CD4-positive, alpha-beta T cell treated with Interleukin-4 for 1 hour (primary cell): ENCODE measurements at places on chromosomes 3 and 15.

DNA sequence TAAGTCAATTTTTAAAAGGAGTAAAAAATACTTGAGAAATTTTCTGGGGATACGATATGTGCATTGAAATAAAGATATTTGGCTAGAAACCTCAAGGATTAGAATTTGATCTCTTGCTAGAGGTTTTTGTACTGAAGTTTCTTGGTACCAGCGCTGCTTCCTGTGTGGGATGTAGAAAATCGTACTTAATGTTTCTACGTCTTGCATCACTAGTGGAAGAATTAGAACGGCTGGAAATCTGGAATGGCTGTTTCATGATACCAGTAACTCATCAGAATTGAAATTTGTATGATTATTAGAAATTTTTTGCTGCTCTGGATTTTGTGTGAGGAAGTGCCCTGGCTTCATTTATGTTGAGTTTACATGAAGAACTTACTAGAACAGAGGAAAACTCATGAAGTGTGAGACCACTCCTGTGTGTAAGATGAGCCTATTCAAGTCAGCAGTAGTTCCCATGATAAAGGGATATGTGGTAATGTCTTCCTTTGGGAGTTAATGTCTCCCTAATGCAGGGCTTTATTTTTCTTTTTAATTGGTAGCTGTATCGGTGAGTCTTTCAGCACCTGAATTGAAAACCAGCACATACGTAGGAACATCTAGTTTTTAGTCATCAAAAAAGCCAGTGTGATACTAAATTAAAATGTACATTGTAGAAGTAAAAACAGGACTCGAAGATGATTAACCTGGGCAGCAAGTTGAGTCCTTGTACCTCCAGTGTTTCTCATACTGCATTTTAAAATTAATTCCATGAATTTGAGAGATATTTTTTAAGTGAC, 3.2 kb downstream of the KBTBD8 start:
- DNase-seq, result no peak

- DNase-seq, result no peak
These were observed 79.8 kb upstream of the NR2E3 start for GRCh38 chr15:71730277-71731144.

GRCh38 chr3:64687781-64688604, at the start of gene ADAMTS9:
Gene ADAMTS9, minus strand, starts transcription at chr3:64688000. Its CDS starts 343 bp downstream, at chr3:64687657.
- no peak for DNase-seq

DNA sequence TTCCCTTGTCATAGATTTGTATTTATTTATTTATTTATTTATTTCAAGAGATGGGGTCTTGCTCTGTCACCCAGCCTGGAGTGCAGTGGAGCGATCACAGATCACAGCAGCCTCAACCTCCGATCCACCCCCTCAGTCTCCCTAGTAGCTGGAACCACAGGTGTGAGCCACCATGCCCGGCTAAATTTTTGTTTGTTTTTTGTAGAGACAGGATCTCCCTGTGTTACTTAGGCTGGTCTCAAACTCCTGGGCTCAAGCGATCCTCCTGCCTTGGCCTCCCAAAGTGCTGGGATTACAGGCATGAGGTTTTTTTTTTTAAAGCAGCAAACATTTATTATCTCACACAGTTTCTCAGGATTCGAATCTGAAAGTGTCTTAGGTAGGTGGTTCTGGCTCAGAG, 2.5 kb downstream of the TTBK2 start:
- no peak for DNase-seq

- DNase-seq, result no peak
These were observed 8.6 kb downstream of the GOLGB1 start for GRCh38 chr3:121740896-121741295.

GRCh38 chr15:28131400-28131799, 32.3 kb upstream of the OCA2 start:
- no peak for DNase-seq

DNA sequence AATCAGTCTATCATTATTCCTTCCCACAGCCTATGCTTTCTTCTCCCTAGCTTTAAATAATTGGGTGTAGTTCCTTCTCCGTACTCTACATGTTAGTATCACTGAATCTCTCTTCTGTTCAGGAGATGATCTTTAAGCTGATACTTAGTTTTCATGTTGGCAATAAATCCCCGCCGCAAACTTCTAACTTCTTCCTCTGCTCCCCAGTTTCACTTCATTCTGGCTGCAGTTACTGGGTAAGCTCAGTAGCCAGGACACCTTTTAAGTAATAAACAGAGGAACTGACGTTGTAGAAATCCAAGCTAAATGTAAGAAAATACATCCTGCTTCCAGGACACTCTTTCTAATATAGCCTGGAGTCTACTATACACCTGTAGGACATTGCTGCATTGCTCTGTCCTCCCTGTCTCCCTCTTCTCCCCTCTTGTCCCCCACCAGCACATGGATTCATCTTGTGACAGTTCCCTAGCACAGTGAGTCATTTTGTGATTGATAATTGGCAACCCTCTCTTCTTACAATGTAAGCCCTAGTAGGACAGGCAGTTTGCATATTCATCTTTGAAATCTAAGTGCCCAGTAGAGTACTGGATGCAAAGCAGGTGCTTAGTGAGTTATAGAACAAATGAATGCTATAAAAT, 598.2 kb downstream of the UNC13C start:
- no peak for DNase-seq
